ENCODE measurements at places on chromosomes 1 and 21. TPM values are rescaled to one million over a fixed set of nuclear protein-coding genes. Genes with fewer than 3 reads are reported as not detected.

C8A gene
- total RNA-seq, result not detected

TTC34 gene
- 0.33 TPM for total RNA-seq

AMIGO1 gene
- 2.8 TPM for total RNA-seq

CCDC28B gene
- 0.75 TPM for total RNA-seq

IGSF3 gene
- total RNA-seq, result 2.2 TPM

All from subcutaneous adipose tissue (tissue), 4 donors.